ENCODE measurements at places on chromosomes 11 and 22.
A peak's percentile ranks its signal among the peaks of the same experiment; 100 is the strongest.

GRCh38 chr11:587978-588380 is 11.7 kb downstream of the PHRF1 start:
- no peak for DNase-seq

DNA sequence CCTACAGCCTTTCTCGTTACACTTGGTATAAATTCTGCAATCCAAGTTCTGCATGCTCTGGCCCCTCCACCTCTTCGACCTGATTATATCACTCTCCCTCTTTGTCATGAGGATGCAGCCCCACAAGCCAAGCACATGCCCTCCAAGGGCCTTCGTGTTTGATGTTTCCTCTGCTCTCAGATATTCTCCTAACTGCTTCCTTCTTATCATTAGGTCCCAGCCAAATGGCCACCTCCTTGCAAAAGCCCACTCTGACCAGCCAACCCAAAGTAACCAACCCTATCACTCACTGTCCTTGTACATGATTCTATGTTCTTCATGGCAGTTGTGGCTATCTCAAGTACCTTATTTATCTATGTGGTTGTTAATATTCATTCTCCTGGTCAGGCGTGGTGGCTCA is 38.3 kb upstream of the LRRC55 start:
- DNase-seq: no peak

DNA sequence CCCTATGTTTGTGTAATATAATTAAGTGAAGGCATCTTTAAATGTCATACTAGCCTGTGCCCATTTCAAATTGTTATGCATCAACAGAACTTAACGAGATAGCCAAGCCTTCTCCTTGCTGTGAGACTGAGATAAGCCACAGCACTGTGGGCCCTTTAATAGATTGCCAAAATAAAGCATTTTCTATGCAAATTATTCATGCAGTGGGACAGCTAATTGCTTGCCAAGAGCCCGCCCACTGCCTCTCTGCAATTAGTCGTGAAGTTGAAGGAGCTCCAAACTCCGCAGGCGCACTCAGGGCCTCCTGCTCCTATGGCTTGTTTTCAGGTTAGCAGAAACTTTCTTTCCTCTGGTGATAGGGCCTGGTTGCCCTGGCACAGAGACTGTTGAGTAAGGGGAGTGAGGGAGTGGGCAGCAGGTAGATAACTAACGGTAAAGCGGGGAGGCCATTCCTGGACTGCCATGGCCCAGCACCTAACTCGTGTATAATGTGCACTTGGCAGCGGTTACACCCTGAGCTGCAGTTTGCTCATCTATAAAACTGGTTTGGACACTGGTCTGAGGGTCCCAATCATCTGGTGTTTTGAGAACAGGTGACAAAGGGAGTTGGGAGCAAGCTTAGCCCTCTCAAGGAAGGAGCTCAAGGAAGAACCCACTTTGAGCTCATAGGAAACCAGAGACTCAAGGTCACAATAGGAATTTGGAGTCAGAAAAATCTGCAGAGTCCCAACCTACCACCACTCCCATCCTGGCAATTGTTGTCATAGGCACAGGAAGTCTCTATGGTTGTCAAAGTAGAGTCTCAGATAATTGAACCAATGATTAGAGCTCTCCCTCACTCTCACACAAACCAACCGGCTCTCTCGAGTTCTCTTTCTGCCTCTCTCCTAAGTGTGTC is 33.9 kb upstream of the RIC3 start:
- no peak for DNase-seq

- no peak for DNase-seq
These were observed at the start of gene CREB3L1 for GRCh38 chr11:46277622-46278386. Gene CREB3L1 (plus strand): TSS chr11:46277662. CDS start chr11:46278112, 450 bp downstream.

DNA sequence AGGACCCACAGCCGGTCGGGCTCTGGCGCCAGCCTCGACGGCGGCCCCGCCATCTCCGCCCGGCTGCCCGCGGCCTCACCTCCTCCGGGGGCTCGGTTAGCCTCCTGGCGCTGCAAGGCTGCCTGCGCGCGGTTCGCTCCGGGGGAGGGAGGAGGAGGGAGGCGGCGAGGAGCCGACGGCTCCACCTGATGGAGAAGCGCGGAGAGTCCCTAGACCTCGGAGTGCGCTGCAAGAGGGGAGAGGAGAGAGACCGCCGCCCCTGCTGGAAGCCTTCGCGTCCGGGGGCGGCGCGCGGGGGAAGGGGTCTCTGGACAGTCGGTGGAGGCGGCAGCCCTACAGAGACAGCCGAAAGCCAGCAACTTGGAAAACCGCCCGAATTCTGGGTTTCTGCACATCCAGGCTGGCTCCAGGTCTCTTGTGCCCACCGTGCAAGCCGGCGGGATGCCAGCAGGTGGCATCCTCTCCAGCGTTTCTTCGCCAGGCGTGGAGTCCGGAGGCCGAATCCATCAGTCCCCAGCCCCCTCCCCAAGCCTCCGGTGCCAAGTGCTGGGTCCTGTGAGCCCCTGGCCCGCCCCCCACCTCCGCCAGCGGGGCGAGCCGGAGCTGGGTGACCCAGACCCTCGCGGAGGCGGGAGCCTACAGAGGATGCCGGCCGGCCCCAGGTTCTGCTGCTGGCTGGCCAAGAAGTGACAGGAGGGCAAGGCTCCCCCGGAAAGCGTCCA is 2.9 kb upstream of the KIRREL3 start:
- peak; percentile 30 for DNase-seq

GRCh38 chr11:109986488-109986887 is 106.7 kb upstream of the ZC3H12C start:
- no peak for DNase-seq

DNA sequence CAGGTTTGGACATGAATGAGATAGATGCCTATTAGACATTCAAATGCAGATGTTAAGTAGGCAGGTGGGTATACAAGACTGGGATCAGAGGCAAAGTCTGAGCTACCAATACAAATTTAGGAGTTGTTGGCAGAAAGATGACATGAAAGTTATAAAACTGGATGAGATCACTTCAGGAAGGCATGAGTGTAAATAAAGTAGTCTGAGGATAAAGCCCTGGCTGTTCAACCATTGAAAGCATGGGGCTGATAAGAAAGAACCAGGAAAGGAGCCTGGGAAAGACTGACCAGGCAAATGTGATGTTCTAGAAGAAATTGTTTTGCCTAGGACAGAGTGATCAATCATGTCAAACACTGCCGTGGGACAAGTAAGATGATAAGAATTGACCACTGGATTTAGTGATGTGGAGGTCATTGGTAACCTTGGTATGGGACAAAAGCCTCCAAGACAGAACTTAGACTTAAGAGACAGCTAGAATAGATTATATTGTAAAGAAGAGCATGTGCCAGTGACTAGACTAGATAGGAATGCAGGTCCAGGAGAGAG is 98.5 kb downstream of the EHF start:
- no peak for DNase-seq

- no peak for DNase-seq
These were observed 85.9 kb upstream of the SLC25A18 start for GRCh38 chr22:17477391-17477833.

DNA sequence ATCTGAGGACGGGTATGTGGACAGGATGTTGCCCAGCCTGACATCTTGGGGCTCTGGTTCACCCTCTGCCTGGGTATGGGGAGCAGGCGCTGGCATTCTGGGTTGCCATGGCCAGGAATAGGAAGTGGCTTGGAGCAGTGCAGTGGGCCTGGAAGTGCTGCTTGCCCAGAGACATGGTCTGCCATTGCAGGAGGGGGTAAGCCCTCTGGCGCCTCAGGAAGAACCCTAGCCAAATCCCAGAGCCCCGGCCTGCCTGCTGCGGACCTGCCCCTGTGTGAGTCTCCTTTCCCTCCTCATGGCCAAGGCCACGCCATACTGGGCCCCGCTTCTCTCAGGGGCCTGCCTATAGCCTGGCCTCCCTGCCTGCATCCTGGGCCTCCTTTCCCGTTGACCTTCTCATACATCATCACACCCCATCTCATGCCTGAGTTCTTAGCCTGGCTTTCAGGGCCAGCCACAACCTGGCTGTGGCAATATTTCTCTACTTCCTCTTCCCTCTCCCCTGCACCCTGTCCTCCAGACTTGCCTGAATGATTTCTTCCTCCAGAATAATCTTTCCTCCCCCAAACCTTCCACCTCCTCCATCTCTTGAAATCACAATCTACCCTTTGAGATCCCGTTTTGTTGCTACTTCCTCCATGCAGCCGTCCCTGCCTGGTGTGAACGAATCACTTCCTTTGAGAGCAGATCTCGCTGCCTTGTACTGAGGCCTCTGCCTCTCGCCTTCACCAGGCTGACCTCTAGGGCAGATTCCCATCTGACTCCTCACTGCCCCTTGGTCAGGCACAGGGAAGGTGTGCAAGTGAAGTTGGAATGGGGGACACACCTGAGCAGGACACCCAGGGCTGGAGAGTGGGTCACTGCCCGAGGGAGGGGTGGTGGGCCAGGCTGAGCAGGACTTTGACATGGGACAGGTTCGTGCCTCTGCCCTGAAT is 5.2 kb downstream of the CAPN5 start:
- no peak for DNase-seq

- no peak for DNase-seq
These were observed 12.7 kb downstream of the GTPBP1 start for GRCh38 chr22:38718414-38718813.

DNA sequence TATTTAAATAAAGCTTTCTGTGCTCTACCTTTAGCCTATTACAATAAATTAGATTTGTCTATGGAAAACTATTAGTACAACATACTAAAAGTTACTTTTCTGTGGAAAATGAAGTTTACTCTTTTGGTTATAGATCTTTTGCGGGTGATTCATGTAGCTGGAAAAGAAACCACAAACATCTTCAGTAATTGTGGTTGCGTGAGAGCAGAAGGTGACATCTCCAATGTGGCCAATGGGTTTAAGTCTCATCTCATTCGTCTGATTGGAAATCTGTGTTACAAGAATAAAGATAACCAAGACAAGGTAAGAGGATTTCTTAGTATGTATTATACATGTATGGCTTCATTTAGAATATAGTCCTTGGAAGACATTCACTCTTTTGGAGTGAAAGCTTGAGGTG is 68.6 kb downstream of the ATXN10 start:
- no peak for DNase-seq

DNA sequence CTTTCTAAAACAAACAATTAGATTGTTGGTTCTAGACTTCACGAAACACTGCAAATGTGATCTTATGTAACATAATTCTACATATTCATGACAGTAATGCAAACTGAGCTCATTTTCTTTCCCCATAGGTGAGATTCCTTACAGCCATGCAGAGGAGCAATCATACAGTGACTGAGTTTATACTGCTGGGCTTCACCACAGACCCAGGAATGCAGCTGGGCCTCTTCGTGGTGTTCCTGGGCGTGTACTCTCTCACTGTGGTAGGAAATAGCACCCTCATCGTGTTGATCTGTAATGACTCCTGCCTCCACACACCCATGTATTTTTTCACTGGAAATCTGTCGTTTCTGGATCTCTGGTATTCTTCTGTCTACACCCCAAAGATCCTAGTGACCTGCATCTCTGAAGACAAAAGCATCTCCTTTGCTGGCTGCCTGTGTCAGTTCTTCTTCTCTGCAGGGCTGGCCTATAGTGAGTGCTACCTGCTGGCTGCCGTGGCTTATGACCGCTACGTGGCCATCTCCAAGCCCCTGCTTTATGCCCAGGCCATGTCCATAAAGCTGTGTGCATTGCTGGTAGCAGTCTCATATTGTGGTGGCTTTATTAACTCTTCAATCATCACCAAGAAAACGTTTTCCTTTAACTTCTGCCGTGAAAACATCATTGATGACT is 1.5 kb downstream of the OR9G1 start:
- no peak for DNase-seq

DNA sequence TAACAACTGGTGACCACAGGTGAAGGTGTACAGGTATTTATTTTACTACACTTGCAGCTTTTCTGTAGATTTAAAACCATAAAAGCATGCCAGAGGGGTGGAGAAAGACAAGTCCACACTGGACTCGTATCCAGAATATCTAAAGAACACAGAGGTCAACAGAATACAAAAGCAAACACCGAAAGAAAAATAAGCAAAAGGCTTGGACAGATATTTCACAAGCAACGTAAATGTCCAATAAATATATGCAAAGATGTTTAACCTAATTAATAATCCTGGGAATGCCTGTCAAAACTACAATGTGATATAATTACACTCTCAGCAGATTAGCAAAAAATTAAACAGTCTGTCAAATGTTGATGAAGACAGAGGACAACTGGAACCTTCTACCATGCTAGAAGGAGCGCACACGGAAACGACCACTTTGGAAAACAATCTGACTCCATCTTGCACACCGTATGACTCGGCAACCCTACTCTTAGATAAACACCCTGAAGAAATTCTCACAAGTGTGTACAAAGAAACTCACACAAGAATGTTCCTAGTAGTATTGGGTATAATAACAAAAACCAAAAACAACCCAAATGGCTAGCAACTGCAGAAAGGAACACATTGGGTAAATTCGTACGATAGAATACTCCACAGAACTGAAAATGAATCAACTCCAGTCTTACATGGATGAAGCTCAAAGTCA is 27.2 kb downstream of the GNB1L start:
- DNase-seq: no peak

- no peak for DNase-seq
These were observed 1515.6 kb downstream of the TBC1D22A start for GRCh38 chr22:48277868-48278581.

GRCh38 chr11:7050191-7050590 is 29.9 kb downstream of the NLRP14 start:
- DNase-seq: no peak

DNA sequence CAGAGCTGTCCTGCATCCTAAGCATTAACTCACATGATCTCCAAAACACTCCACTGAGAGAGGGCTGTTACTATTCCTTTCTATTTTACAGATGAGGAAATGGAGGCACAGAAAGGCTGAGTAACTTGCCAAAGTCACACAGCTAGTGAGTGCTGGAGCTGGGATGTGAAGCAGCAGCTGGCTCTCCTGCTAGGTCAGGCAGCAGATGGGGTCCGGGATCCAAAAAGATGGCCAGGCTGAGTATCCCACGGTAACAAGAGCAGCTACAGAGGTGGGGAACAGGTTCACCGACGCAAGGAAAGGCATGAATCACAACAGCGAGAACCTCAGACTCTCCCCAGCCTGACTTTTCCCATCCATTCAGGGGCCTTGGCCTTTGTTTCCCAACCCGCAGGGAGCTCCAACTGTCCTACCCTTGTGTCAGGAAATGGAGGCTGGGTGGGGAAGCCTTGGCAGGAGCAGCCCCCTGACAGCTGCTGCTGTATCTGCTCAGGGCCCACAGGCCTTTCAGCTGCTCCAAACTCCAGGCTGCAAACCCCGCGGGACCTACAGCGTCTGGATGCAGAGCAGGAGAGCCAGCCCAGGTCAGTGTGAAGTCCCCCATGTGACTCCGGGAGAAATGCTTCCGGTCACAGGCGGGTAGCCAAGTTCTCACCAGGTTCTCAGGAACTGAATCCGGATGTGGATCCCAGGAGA is 29.5 kb downstream of the DKK3 start:
- no peak for DNase-seq

- DNase-seq: no peak
These were observed 186.0 kb downstream of the CEP164 start for GRCh38 chr11:117513666-117514065.

GRCh38 chr22:49936018-49936972 is 17.9 kb downstream of the CRELD2 start:
- DNase-seq: no peak

All from NCI-H1417 treated with DMSO at 0.1 percent for 48 hours (cell line).